ENCODE measurements at places on chromosomes 6 and 20.

- no peak for DNase-seq
Observed at GRCh38 chr6:101614774-101615173, 221.3 kb downstream of the GRIK2 start.

- DNase-seq, result no peak
Observed at GRCh38 chr6:56378507-56378906, 131.1 kb upstream of the COL21A1 start.

- peak; percentile 20 for DNase-seq
Observed at GRCh38 chr20:46752728-46753127, 43.3 kb downstream of the SLC2A10 start.

DNA sequence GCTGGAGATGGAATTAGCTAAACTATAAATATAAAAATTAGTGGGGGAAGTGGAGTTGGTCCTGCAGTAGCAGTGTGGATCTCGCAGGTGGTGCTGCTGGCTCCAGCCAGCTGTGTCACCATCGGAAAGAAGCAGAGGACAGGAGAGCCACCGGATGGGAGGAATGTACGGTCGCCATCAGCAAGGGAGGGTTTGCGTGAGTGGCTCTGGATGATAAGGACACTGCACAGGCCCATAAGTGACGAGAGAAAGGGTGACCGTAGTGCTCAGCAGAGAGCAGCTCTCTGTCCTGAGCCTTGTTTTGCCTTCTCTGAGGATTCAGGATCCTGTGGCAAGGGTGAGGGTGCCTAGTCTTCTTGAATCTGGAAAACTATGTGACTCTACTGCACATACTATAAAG lies 378.7 kb downstream of the ZFAND3 start:
- no peak for DNase-seq

- DNase-seq, result no peak
Observed at GRCh38 chr6:168538892-168539811, 98.2 kb downstream of the SMOC2 start.

GRCh38 chr20:3563548-3564177 lies 92.8 kb downstream of the ATRN start:
- DNase-seq, result peak; percentile 17

Data from cerebellum (tissue), 4 donors.